Posterior vena cava (tissue), 2 donors: ENCODE measurements at places on chromosomes 16 and 17. TPM values are rescaled to one million over a fixed set of nuclear protein-coding genes. Genes with fewer than 3 reads are reported as not detected.

- no peak for DNase-seq
Observed at GRCh38 chr16:55725055-55725777, 69.4 kb downstream of the SLC6A2 start.

DNA sequence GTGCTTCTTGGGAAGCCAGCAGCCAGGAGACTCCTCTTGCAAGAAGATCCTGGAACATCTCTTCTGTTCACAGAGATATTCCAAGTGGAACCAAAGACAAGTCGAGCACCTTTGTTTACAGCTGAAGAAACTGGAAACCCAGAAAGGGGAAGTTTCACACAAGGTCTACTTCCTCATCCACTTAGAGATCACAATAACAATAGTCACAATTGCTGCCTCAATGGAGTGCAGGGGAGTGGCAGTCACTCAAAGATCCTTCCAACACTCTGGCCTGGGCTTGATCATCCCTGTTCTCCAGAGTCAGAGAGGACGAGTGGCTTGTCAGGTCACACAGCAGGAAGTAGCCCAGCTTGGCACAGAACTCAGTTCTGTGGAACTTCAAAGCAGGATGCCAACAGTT, 46.9 kb upstream of the SIAH1 start:
- DNase-seq, result no peak

DNA sequence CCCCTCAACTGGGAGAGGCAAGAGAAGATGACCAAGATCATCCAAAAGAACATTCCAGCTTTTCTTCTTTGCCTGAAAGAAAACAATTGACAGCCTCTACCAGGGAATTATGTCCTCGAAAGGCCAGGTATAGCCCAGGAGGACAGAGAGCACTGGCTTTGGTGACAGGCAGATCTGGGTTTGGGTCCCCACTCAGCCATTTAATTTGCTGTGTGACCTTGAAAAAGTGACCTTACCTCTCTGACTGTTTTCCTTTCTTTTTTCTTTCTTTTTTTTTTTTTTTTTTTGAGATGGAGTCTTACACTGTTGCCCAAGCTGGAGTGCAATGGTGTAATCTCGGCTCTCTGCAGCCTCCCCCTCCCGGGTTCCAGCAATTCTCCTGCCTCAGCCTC, 27.7 kb upstream of the KIFC3 start:
- DNase-seq, result no peak

- no peak for DNase-seq
Observed at GRCh38 chr17:11488407-11488806, 109.9 kb upstream of the DNAH9 start.

GRCh38 chr16:72858665-72859493, 189.0 kb downstream of the ZFHX3 start:
- DNase-seq, result no peak

DNA sequence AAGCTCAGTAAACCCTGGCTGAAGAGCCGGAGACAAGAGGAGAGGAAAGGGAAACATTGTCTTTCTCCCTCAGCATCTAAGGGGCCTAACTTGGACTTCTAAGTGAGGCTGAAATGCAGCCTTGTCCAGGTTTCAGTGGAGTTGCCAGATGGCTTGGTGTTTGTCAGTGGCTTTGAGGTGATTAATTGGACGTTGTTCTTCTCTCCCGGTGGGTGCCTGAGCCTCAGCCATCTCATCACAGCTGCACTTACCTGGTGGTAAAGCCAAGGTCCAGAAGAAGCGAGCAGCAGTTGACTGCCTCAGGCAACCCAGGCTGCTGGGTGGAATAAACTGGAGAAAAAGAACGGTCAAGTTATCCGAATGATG, 202.2 kb upstream of the NLRP1 start:
- no peak for DNase-seq

GRCh38 chr17:62725791-62726249, 82.3 kb downstream of the MARCHF10 start:
- DNase-seq, result no peak

GRCh38 chr17:55649957-55650597, 72.6 kb downstream of the TMEM100 start:
- no peak for DNase-seq

- DNase-seq, result no peak
Observed at GRCh38 chr17:5362162-5362811, 57.2 kb downstream of the NUP88 start.

GRCh38 chr16:21205303-21205702, 6.1 kb downstream of the ZP2 start:
- DNase-seq, result no peak

GRCh38 chr16:69871708-69872107, 79.4 kb upstream of the CLEC18A start:
- DNase-seq, result no peak

- DNase-seq, result no peak
Observed at GRCh38 chr17:33288954-33289353, 4.1 kb downstream of the ASIC2 start.

DNA sequence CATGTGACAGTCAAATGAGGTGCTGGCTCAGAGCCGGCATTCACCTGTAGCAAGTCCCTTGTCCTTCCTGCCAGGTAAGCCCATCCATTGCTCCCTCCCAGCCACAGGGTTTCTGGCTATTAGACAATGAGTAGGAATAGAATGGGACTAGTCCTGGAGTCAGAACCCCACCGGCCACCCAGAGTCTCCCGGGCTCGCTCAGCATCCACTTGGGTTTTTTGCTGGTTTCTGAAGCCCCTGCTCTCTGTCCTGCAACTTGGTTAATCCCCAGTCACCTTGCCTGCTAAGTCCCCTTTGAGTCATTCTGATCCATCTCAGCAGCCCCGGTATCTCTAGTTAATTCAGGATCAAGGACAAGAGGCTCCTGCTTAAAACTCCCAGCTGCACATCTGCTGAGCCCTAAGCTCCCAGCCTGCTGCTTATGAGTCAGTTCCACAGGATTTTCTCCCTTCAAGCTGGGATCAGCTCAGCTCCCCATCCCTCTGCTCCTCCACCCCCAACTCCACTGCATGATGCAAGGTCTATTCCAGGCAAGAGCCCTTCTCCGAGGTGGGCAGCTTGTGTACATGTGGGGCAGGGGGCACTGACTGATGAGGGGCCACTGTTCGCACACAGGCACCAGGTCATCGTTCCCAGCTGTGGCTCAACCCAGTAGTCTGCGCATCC, 19.9 kb upstream of the MRPS23 start:
- no peak for DNase-seq

DNA sequence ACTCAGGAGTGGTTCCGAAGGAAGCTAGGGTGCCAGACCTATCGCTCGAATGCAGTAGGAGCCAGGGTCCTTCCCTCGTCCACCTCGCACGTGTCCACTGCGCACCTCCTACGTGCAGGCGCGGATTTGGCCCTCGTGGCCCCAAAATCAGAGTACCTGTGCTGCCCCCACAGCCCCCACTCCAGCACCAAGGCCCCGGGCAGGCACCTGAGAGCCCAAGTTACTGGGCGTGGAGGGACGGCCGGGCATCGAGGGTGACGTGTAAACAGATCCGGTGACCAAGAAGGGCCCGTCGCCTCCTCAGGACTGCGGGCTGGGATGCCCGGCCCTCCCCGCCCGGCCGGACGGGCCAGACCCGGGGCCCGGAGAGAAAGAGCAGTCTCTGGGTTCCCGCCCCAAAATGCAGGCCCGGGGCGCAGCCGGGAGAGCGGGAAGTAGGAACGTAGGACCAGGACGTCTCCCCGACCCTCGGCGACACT, 492 bp downstream of the SLC25A39 start:
- DNase-seq, result no peak

DNA sequence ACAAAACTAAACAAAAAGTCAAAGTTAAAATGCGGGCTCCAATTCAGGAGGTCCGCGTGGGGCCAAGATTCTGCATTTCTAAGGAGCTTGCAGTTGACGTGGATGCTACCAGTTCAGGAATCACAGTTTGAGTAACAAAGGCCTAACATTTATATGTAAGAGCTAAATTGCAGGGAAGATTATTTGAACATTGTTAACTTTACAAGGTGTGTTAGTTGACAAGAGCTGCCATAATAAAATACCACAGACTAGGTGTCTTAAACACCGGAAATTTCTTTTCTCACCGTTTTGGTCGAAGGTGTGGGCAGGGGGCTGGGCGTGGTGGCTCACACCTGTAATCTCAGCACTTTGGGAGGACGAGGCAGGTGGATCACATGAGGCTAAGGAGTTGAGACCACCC, 24.8 kb upstream of the CMIP start:
- DNase-seq, result no peak

GRCh38 chr16:87166934-87167333, 150.3 kb downstream of the C16orf95 start:
- peak; percentile 16 for DNase-seq

GRCh38 chr17:55859301-55859795, 108.5 kb downstream of the PCTP start:
- DNase-seq, result no peak

DNA sequence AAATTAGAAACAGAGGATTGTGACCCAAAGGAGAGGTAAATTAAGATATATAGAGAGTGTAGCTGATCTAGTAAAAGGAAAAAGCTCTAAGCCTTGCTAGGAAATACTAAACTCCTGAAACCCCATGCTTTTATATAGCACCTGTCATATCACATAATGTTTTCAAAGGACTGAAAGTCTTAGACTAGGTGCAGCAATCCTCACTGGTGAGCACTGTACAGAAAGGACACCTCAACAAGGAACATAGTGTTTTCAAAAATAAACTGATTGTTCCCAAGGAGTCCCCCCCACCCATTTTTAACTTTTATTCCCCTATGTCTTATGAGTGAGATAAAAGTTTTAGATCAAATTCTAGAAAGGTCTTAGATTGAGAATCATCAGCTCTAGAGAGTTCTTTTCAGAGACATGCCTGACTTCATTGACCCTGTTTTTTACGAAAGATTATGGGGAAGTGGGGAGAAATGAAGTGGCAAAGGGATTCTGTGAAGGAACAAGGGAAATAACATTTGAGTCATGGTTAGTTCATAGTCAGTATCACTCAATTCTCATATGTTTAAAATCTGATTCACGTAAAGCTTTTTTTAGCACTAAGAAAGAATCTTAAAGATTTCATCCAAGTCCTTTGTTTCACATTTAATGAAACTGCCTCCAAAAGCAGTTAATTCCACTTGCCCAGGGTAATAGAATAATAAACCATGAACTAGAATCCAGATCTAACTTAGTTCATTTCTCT, 166.4 kb downstream of the CYB561 start:
- no peak for DNase-seq

DNA sequence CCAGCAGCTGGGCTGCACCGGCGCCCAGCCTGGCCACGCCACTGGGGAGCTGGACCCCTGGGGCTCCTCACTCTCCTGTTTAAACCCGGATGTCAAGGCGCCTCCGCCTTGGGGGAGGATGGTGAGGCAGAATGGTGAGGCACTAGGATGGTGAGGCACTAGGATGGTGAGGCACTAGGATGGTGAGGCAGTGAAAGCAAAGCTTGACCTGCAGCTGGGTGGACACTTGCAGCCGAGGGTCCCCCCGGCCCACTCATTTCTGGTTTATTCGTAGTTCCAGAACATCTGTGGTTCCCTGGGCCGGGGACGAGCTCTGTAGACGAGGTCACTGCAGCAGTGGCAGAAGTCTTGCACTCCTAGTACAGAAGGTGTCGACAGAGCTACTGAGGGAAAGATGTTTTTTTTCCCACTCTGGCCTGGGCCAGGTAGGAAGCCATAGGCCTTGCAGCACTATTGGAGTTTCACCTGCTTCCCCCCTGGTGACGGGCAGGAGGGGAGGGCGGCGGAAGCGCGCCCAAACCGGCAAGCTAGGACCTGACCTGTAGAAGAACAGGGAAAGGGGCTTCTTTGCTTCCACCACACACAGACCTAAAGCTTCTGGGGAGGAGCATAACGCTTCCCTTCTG, 1.1 kb upstream of the HNF1B start:
- peak; percentile 10 for DNase-seq

GRCh38 chr16:79599256-79599836, 1.2 kb downstream of the MAF start:
- DNase-seq, result no peak

DNA sequence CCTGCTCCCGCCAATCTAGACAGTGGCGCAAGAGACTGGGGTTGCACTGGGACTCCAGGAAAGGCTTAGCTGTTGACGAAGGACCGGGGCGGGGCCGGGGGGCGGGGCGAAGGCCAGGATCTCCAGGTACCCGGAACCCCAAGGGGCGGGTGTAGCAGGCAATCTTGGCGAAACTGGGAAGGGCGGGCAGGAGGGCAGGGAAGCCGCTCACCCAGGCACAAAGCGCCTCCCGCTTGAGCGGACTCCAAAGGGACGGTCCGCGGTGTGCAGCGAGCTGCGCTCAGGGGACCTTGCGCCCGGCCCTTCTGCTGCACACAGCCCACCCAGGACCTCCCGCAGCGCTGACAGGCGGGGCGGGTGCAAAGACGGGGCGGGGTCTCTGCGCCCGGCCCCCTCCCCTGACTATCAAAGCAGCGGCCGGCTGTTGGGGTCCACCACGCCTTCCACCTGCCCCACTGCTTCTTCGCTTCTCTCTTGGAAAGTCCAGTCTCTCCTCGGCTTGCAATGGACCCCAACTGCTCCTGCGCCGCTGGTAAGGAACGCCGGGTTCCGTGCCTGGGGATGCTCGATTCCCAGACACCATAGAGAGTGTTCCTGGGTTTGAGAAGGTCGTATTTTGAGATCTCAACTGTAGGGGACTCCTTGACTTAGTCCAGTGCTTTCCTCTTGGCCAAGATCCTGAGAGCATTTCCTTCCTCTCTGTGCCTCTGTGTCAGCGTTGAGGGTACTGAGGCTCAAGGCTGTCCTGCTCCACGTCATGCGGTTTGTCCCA, at the start of gene MT1F:
TSS of gene MT1F (plus strand) at position 405 of the 772 bp plus-strand sequence. CDS start at position 505, 100 bp downstream.
- DNase-seq, result peak; percentile 93

DNA sequence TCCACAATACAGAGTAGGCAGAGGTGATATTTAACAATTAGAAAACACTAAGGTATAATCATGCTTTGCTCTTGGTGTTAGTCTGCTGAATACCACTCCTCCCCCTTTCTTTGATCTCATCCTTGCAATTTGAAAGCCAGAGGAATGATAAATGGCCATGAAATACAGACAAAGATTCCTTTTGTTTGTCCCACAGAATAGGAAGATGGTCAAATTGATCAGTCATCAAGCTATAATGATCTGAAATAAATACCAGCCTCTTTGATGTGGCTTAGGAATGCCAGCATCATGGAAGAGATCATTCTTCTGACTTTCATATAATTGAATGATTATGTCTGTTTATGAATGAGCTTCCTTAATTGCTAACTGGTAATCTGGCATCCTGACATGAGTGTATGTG, 1541.7 kb upstream of the CDH8 start:
- no peak for DNase-seq

The DNAH9 gene
- total RNA-seq, result 0.46 TPM

The GNAO1 gene
- 39.1 TPM for total RNA-seq

The SOST gene
- total RNA-seq, result not detected

The SERPINF2 gene
- 40.7 TPM for total RNA-seq

The ZFP3 gene
- total RNA-seq, result 4.6 TPM

The KRTAP9-3 gene
- not detected for total RNA-seq

The CCL11 gene
- not detected for total RNA-seq

The UTS2R gene
- not detected for total RNA-seq

The CD300LD gene
- not detected for total RNA-seq

The MRPL45 gene
- total RNA-seq, result 14.9 TPM

The CACNA1G gene
- total RNA-seq, result 4.4 TPM

The PRSS53 gene
- 1.5 TPM for total RNA-seq

The CCDC40 gene
- total RNA-seq, result 10.4 TPM
